Fibroblast of skin of right quadriceps (primary cell): ENCODE measurements at places on chromosomes 7 and 10.

DNA sequence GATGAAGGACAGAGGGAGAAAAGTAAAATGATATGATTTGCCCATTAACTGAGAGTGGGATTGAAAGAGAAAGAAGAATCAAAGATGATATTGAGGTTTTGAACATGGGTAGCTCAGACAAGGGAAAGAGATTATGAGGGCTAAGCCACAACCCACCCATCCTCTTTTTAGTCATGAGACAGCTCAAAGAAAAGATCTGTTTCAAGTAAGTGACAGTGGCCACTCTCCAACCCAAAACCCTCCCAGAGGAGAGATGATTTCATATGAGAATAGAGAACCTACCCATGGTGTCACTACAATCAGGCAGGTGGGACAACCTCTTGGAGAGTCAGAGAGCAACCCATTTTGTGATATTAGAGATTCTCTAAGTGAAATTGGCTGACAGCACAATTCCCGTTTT is 32.2 kb downstream of the PLXNA4 start:
- no peak for DNase-seq

GRCh38 chr10:125159486-125159931 is 854 bp downstream of the CTBP2 start:
- no peak for DNase-seq

GRCh38 chr10:1061930-1062774 is 6.0 kb downstream of the WDR37 start:
- peak; percentile 73 for DNase-seq

GRCh38 chr10:58747687-58748086 is 235.0 kb downstream of the BICC1 start:
- DNase-seq: no peak

GRCh38 chr10:61978965-61979364 is 77.5 kb downstream of the ARID5B start:
- no peak for DNase-seq

DNA sequence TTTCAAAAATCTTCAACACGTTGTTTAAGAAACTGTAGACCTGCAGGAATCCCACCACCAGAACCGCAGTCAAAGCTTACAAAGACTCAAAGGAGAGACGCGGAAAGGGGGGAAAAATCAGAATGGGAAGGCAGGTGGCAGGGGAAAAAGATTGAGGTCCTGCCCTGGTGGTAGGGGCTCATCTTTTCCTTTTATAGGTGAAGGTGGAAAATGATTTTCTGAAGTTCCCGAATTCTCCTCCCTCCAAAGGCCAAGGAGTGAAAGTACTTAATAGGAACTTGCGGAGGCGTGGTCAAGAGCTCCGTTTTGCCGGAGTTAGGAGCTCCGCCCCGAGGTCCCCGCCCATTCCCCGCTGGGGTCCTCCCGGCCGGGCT is 724 bp downstream of the BBIP1 start:
- DNase-seq: peak; percentile 94

GRCh38 chr10:43401627-43402026 is 7.4 kb downstream of the HNRNPF start:
- no peak for DNase-seq

DNA sequence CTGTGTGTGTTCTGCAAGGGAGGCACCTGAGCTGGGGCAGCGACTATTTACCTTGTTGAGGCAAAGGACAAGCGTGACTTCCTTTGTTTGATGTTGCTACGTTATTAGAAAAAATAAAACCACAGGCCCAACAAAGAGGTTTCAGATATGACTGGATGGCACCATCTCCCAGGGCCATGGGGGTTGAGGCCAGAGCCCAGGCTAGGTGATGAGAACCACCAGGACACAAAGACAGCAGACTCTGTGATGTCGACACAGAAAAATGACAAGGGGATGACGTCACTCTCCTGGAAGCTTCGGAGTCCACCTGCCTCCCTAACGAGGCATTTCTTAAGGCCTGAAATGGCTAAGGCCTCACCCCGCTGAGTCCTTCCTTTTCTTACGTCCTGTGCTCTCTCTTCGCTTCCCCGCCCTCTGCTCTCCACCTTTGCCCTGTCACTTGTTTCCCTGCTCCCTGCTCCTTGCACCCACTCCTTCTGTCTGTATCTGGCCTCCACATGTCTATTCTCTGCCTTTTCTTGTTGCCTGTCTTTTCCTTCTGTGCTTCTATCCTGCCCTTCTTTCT is 83.0 kb upstream of the ADRB1 start:
- DNase-seq: peak; percentile 31

DNA sequence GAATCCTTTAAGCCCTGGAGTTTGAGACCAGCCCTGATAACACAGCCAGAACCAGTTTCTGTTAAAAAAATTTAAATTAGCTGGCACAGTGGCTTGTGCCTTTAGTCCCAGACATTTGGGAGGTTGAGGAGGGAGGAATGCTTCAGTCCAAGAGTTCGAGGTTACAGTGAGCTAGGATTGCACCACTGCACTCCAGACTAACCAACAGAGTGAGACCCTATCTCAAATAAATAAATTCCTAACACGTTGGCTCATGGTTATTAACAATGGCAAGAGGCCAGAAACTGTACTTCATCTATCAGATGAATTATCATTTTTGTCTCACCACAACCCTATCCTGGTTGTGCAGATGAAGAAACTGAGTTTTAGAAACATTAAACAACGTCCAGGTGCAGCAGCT is 2.1 kb upstream of the PPIA start:
- DNase-seq: peak; percentile 56

GRCh38 chr10:132961420-132961786 is 19.0 kb upstream of the CFAP46 start:
- no peak for DNase-seq

DNA sequence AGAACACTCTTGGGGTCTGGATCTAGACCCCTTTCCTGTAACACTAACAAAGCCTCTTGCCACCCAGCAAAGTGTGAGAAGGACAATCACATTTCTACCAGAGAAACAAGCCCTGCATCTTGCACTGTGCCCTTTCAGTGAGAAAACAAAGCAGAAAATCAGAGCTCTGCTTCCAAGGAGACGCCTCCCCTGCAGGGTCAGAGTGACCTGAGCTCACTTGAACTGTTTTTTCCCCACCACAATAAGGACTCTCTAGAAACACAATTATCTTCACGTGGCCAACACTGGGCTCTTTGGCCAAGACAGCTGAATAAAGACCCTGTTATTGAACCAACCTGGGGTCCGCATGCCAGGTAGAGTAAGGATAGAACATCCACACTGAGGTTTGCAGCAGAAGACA is 30.1 kb upstream of the PRLHR start:
- no peak for DNase-seq
